Fibroblast of villous mesenchyme (primary cell): ENCODE measurements at places on chromosomes 12 and 14. TPM values are rescaled to one million over a fixed set of nuclear protein-coding genes. Genes with fewer than 3 reads are reported as not detected.

GRCh38 chr14:68747393-68747792 lies 45.5 kb downstream of the ZFP36L1 start:
- DNase-seq, result no peak

DNA sequence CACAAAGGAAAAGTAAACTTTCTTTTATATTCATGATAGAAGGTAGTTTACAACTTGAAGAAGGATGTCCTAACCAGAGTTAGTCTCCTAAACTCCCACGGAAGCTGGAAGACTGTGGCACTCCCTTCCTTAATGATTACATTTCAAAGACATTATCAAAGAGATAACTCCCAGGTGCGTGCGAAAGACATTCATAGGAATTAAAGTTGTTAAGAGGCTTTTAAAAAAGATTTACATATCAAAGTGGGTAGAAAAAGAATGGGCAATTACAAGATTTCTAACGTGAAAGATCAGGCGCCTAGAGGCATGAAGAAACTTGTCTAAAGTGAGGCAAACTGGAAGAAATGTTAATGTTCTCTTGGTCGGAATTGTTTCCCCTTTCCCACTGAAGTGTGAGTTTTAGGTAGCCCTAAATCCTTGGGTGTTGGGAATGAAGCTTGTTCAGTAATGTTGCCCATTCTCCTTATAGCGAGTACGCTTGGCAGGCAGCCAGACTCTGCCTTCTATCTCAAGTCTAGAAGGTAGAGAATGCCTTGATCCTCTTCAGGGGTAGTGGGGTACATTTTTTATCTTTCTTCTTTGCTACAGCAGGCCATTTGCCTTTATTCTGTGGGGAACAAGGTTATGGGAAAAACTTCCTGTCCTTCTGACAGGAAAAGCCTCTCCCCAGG lies 642.0 kb downstream of the SLC6A15 start:
- DNase-seq, result no peak

DNA sequence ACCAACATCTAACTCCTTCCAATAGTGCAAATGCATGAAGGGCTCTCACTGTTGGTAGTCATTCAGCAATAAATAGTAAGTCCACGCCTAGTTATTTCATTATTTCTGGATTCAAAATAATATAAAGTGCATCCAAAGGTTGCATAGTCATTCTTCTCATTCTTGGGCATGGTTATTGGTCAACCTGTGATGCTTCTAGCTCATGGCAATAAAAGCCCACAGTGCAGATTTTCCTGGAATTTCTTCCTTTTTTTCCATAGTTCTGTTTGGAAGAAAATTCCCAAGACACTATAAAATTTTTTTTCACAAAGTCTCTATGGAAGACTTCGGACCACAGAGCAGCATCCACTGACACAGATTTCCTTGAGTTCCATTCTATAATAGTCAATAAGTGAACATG lies 7.6 kb downstream of the CD69 start:
- DNase-seq, result no peak

Gene ANKRD33
- not detected in 2 replicates for total RNA-seq

Gene SLC25A47
- total RNA-seq, result not detected in 2 replicates

Gene CCDC197
- total RNA-seq, result not detected in 2 replicates

DNA sequence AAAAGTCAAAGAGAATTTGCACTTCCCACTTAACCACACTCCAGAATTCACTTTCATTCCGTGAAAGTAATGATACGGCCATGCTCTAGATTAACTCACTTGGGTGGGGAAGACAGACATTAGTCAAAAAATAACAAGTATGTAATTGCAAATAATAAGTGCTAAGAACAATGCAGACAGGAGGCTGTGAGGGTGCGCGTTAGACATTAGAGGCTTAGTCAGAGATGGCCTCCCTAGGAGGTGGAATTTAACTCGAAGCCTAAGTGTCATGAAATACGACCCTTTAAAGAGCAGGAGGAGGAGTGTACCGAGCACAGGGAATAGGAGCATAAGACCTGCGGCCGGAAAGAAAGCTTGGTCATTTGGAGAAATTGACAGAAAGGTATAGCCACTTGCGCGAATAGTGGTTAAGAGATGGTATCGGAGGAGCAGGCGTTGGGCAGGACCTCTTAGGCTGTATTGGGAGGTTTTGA lies 628 bp downstream of the SNRPF start:
- peak; percentile 36 for DNase-seq

GRCh38 chr14:77302926-77303325 lies 17.8 kb downstream of the POMT2 start:
- DNase-seq, result peak; percentile 85

DNA sequence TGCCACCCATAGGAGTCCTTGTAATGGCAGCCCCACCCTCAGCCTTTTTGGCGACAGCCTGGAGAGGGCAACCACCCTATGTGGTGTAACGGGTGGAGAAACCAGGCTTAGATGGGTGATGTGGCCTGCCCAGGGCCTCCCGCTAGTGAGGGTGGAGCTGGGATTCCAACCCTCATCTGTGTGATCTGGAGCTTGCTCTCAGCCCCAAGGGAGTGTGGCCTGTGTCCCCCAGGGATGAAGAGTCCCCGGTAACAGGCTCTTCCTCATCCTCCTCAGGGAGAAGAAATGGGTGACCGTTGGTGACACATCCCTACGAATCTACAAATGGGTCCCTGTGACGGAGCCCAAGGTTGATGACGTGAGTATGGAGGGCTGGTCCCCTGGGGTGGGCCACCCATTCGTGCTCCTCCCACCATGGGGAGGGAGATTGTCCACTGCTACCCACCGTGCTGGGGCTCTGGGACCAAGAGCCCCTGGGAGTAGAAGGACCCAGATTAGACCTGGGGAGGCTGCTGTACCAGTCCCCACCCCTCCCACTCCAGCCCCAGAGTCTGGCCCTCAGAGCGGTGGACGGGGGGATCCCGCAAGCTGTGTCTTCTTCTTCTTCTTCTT lies 8.8 kb downstream of the BCL7A start:
- DNase-seq, result no peak

DNA sequence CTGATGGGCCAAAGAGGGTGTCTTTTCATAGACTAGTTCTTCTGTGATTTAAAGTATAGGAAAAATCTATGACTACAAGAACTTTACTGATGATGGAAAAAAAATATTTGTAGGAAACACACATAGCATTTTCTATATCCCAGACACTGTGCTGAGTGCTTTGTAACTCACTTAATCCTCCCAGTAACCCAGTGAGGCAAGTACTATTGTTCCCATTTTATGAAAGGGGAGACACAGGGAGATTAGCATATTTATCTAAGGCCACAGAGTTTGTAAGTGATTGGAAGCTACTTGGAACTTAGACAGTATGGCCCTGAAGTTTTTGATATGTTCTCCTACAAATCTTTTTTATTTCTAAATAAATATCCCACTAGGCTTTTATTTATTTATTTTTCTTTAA lies 19.9 kb downstream of the PRPF39 start:
- no peak for DNase-seq

GRCh38 chr14:101251812-101252442 lies 309.4 kb upstream of the DIO3 start:
- DNase-seq, result no peak

Gene CCDC77
- 9.1 and 9.7 TPM in 2 replicates for total RNA-seq

DNA sequence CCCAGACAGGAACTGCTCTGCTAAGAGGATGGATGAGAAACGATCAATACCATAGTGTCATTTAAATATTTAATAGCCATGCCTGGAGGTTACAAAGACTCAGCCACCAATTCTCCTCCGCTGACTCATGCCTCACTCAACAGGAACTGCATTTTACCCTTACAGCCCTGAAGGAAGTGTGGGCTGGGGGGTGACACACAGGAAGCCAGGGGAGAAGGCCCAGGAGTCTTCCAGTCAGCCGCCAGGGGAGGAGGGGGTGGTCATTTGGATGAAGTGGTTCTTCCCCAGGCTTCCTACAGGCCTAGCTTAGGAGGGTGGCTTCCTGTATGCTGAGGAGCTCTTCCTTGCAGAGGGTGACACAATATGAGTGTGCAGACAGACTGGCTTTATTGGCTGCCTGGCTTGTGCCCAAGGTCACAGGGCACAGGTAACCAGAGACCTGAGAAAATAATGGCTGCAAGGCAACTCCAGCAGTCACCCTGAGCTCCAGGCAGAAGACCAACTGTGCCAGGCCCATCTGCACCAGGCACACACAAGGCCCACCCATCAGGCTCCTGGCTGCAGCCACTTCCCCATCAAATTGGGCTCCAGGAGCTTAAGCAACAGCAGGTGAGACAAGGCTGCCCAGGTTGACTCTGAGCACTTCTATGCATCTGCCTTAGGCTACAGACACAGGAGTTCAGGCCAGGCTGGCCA lies 30.6 kb upstream of the RPLP0 start:
- DNase-seq, result peak; percentile 87

- no peak for DNase-seq
Measured at GRCh38 chr12:78725951-78726580, 138.5 kb upstream of the SYT1 start.

DNA sequence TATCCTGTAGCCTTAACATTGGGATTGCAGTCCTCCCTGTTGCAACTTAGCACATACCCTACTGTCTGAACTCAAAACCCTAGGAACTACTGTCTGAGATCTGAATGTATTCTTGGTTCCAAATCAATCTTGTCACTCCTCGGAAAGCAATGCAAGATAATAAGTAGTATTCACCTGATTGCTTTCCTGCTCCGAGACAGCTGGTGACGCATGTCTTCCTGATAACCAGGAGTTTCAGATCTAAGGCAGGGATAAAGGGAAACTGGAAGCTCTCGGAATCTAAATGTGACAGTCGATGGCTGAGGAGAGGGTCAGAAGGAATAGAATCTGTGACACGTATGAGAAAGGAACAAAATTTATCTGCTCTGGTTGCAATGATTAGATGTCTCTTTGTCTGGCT lies 67.6 kb downstream of the RMST start:
- no peak for DNase-seq

Gene FAM222A
- 0.32 and 0.43 TPM in 2 replicates for total RNA-seq

- no peak for DNase-seq
Measured at GRCh38 chr14:51138404-51139103, 43.6 kb upstream of the TRIM9 start.

DNA sequence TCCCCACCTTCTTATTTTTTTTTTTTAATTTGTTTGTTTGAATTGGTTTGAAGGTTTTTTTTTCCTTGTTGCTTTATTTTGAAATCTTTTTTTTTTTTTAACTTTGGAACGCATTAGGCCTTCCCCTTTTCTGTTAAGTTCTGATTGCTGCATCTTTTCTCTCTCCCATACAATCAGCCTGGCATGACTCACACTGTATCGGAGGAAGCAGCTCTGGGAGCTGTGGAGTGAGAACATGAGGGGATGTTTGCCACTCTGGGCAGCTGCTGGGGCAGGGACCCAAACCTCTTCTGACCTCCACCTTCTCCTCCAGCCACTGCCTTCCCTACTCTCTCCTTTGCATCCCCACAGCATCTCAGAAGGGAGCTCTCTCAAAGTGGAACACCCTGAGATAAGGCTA lies 160.3 kb upstream of the FKBP4 start:
- no peak for DNase-seq

Gene VDR
- 8.2 and 18.4 TPM in 2 replicates for total RNA-seq

Gene ITGA5
- total RNA-seq, result 431 and 438 TPM in 2 replicates

DNA sequence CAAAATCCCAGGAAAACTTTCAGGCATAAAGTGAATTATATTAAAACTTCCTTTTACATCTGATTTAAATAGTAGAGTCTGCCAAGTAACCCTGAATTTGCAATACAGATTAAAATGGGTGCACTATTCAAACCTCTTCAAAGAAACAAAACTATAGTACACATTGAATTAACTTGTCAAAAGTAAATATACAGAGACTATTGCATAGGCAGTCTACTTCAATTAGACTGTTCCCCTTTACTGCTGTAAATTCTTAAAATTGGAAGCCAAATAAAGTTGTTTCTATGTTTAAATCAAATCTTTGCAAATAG lies 7.1 kb downstream of the KRAS start:
- DNase-seq, result no peak

Gene IL31
- not detected in 2 replicates for total RNA-seq

GRCh38 chr14:61290701-61291100 lies 9.6 kb upstream of the TMEM30B start:
- no peak for DNase-seq

DNA sequence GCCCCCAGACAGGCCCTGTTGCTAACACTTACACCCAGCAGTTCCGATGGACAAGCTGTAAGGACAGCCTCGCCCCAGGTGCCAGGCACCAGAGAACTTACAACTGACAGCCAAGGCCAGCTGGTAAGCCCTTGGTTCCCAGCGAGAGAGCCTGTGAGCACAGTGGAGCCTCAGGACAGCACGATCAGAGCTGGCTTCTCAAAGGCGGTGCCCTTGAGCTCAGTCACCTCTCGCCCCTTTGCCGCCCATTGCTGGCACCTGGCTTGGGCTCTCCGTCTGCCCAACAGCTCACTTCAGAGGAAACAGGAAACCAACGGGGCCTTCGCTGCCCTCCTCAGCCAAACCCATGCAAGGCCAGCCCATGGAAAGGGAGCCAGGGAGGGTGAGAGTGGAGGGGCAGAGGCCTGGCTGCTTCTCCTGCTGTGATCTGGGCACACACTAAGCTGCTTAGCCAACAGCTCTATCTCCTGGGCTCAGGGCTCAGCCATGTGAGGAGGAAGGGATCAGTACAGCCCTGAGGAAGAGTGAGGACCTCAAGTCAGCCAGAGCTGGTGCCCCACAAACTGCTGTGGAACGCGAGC lies 98.5 kb downstream of the SINHCAF start:
- no peak for DNase-seq

- no peak for DNase-seq
Measured at GRCh38 chr12:100942984-100943749, 148.6 kb downstream of the ANO4 start.

DNA sequence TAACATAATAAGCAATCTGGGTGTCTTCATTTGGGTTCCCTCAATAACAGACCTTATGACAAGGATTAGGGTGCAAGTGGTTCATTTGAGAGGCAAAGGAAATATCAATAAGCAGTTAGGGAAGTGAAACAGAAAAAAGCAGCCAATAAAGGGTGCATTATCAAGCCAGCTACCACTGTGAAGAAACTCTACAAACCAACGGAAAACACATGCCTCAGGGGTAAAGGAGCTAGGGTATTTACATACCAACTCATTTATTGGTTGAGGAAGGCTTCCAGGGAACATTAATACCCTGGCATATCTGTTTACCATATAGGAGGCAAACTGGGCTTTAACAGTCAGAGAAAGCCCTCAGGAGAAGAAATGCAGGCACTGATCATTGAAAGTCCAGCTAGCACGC lies 22.7 kb upstream of the IFNG-AS1 start:
- DNase-seq, result no peak

Gene CACNA1C
- total RNA-seq, result 11.7 and 14.8 TPM in 2 replicates

GRCh38 chr14:53470351-53471043 lies 317.4 kb upstream of the DDHD1 start:
- no peak for DNase-seq
